ENCODE measurements at places on chromosomes 4 and X. TPM values are rescaled to one million over a fixed set of nuclear protein-coding genes. Genes with fewer than 3 reads are reported as not detected.

DNA sequence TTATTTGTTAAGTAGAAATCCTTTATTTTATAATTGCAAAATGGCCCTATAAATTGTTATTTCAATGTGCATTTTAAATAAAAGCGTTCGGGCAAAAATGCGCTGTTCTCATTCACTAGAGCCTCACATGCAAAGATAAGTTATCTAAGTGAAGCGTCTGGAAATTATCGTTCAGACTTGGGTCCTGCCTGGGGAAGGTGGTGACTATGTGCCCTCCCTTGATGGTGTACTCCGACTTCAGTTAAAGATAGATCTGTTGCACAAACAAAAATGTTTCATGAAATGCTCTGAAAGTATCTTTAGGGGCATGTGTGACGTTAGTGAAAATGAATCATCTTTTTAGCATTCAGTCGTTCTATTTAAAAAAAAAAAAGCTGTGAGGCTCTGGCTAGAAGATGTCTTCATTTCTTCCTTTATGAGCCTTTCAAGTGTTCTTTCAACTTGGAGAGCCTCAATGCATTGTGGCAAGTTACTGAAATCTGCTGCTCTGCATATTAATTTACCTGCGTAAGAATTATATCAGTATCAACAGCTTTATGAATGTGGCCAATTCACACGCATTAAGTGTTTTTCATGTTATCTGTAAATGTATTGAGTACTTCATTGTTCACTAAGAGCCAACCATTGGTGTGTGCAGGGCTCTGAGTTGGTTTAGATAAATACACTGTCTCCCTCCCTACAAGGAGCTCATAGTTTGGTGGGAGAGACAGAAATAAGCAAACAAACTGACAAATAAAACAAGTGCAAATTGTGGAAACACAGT, 83.0 kb downstream of the AFF1 start:
- DNase-seq: no peak

GRCh38 chr4:39278476-39278875, 87.7 kb downstream of the RFC1 start:
- DNase-seq: no peak

GRCh38 chr4:48654015-48654664, 125.9 kb downstream of the FRYL start:
- DNase-seq: no peak

DNA sequence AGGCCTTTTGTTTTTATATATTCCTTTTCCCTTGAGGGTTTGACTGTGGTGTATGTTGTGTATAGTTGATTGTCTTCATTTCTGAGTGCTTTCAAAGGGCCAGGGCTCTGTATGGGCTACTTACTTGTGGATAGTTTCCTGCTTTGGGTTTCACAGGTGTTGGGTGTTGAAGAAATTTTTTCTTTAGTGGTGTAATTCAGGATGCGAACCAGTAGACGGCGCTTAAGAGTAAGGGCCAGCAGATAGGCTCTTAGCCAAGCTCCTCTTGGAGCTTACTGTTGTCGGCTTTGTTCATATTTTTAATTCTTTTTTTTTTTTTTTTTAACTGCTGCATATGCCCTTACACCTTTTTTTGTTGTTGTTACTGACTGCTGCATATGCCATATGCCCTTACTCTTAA, 276.3 kb upstream of the GALNT7 start:
- no peak for DNase-seq

- DNase-seq: no peak
These were observed 6.1 kb upstream of the CYSLTR1 start for GRCh38 chrX:78333521-78333920.

DNA sequence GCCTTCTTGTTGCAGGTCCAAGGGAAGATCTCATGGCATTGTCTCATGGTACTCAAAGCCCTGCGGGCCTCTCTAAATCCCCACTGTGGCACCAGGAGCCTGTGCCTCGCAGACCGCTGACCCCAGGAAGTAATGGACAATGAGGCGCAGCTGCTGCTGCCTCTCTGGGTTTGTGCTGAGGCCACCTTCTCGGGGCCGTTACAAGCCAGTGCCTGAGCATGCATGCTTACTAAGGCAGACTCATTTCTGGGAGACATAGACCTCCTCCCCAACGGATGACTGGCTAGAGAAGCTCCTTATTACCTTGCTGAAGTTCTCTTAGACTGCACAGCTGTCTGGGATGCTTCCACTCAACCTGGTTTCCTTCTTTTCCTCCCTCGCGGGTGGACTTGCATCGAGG, 1.3 kb downstream of the BDH2 start:
- DNase-seq: no peak

- DNase-seq: no peak
These were observed 391.0 kb downstream of the SPRY1 start for GRCh38 chr4:123787512-123788080.

GRCh38 chr4:109682875-109683274, 20.4 kb downstream of the CASP6 start:
- no peak for DNase-seq

GRCh38 chr4:110108422-110108821, 90.0 kb downstream of the ELOVL6 start:
- DNase-seq: no peak

GRCh38 chrX:15207384-15207783, 62.5 kb downstream of the ASB9 start:
- DNase-seq: no peak

DNA sequence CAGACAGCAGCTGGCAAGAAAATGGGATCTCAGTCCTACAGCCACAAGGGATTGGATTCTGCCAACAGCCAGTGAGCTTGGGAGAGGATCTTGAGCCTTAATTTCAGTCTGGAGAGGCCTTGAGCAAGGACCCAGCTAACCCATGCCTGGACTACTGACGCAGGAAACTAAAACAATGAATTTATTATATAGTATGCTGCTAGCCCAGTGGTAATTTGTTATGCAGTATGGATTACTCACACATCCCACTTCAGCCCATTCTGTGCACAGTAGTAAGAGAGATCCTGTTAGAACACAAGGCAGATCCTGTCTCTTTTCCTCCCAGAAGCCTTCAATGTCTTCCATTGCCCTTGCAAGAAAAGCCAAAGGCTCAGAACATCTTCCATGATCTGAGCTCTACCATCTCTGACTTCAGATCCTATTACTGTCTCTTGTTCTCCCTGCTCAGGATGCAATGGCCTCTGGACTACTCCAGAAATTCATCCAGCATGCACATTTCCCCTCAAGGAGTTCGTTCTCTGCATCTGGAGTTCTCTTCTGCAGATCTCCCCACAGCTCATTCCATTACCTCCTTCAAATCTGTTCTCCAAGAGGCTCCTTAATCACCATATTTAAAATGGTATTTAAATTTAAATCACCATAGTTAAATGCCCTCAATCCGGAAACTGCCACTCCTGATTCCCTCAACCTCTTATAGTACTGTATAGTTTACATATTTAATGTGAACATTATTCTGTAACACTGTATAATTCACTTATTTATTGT, 27.6 kb downstream of the SMIM20 start:
- DNase-seq: no peak

DNA sequence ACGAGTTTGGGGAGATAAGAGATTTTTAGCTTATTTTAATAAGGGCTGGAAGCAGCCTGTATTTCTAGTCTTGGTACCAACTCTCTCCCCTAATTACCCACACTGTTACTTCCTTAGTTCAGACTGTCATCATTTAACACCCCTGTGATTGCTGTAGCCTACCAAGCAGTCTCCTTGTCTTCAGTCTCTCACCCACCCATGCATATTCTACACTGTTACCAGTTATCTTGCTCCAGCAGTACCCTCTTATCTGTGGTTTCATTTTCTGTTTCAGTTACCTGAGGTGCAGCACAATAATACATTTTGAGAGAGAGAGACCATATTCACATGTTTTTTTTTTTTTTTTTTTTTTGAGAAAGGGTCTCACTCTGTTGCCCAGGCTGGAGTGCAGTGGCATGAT, 80.2 kb downstream of the DIAPH2 start:
- DNase-seq: no peak

DNA sequence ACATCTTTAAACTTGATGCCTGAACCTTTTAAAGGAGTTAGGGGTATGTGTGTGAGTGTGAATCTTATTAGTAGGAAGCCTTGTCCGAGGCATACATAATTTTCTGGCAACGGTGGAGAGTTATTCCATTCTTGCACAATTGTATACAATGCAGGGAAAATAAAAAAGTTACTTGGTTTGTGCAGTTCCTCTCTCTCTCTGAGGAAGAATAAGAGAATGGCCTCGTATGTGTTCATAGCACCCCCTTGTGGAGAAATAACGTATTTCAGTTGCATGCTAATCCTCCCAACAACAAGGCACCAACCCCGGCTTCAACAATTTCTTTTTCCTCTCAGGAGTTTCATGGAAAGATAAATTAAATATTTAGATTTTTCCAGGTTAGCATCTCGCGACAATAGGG, 33.7 kb upstream of the FGF13 start:
- no peak for DNase-seq

- no peak for DNase-seq
These were observed 229.3 kb downstream of the IDS start for GRCh38 chrX:149275836-149276235.

DNA sequence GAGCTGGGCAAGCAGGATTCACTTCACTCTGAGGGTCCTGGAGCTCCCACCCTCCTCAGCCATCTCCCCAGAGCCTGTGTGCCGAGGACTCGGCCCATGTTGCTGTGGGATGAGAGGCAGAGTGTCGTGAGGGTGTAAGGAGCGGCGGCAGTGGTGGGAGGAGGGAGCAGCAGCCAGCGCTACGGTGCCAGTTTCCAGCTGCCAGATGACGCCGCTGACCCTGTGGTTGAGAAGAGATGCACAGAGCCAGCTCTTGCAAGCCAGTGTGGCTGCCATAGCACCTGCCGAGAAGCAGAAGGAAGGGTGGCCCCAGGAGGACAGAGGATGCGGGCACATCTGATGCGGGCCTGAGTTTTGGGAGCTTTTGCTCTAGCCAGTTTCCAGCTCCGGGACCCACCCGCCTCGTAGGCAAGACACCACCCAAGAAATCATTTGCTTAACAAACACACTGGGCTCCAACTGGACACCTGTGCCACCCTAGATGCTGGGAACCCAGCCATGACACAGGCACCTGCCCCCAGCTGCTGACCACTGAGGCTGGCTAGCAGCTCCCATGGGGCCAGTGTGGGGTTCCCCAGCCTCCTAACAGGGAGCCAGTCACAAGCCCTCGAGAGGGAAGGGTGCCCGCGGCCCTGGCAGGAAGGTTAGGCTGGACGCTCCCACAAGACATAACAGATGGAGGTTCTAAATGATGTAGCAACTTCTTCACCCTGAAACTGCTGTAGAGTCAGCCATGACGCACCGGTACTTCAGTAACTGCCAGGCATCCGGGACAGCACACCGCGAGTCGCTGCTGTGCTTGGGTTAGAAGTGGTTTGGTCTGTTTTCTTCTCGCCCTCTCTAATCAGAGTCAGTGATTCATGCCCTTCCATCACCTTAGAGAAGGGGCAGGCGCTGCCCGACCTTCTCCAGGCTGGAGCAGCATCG, 8.9 kb downstream of the MSANTD1 start:
- DNase-seq: no peak

DNA sequence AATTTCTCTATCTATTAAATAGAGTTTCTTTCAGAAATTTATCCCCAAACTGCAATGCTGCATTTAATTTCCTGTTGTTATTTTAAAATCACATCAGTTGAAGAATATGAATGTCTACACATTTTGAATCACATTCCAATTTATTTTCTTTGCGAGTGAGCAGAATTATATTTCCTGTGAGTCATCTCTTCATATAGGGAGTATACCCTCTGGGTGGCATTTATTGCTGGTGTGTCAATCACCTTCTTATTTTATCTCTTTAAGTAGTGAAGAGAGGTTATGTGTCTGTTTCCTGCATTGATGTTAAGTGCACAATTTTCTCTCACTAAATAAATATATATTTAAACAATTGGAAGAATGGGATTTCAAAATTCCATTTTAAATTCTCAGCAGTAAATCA, 511.0 kb upstream of the ATOH1 start:
- no peak for DNase-seq

- DNase-seq: no peak
These were observed 110.8 kb upstream of the PACRGL start for GRCh38 chr4:20589436-20589835.

Gene GLRA3
- total RNA-seq: not detected

Gene HTT
- total RNA-seq: 50.7 TPM

Gene HDX
- 0.96 TPM for total RNA-seq

Gene DEFB131A
- total RNA-seq: not detected

Gene PDLIM3
- total RNA-seq: not detected

Gene SYTL4
- total RNA-seq: not detected

Gene METTL14
- total RNA-seq: 44.3 TPM

Gene EVC2
- 2.2 TPM for total RNA-seq

All from activated CD4-positive, alpha-beta memory T cell treated with anti-CD3 and anti-CD28 coated beads, Interleukin-2, amount 10 ng/mL, durations not matched to agents 7 days and 5 days (primary cell).